Progenitor cell of endocrine pancreas (in vitro differentiated cells): ENCODE measurements at places on chromosomes 12 and 14.

- DNase-seq, result no peak
Measured at GRCh38 chr14:33271216-33271615, 332.5 kb downstream of the NPAS3 start.

GRCh38 chr14:69313176-69313575, 53.2 kb downstream of the GALNT16 start:
- no peak for DNase-seq

DNA sequence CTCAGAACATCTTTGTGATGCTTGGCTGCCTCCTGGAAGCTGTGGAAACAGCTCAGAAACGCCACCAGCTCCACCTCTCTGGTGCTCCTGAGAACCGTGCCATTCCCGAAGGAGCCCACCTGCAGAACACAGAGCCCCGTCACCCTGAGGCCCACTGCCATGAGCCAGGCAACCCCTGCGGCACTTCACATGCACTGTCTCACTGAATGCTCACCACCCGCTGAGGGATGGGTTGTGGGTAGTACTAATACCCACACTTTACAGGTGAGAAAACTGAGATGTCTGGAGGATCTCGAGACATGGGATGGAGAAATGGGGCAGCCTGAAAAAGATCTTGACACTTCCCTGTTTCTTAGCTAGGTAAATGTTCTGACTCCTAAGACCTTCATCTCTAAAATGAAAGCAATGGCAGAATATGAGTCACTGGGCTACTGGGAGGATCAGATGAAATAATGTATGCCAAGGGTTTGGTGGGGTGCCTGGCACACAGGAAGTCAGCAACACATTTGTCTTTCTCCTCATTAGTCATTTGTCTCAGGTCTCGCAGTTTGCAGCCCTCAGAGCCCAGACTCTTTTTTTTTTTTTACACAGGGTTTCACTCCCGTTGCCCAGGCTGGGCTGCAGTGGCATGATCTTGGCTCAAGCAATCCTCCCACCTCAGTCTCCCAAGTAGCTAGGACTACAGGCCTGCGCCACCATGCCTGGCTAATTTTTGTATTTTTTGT, 5.3 kb downstream of the OASL start:
- no peak for DNase-seq

GRCh38 chr12:64706306-64706705, 52.9 kb downstream of the GNS start:
- DNase-seq, result no peak

DNA sequence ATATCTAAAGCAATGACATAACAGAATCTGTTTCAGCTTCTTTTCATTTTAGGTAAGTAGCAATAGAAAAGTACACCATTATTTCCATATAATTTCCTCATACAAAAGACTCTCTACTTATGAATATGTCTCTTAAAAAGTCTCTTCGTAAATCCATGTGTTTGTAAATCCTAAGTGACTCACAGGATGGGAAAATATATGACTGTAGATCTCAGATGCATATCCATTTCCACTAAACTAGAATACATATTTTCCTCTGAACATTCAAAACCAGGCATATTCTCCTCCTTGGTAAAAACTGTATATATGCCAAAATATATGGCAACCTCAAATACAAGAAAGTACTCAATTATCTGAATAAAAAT, 93.6 kb downstream of the TXNDC16 start:
- DNase-seq, result no peak

- DNase-seq, result peak; percentile 9
Measured at GRCh38 chr14:53153702-53154112, 584 bp upstream of the DDHD1 start.

DNA sequence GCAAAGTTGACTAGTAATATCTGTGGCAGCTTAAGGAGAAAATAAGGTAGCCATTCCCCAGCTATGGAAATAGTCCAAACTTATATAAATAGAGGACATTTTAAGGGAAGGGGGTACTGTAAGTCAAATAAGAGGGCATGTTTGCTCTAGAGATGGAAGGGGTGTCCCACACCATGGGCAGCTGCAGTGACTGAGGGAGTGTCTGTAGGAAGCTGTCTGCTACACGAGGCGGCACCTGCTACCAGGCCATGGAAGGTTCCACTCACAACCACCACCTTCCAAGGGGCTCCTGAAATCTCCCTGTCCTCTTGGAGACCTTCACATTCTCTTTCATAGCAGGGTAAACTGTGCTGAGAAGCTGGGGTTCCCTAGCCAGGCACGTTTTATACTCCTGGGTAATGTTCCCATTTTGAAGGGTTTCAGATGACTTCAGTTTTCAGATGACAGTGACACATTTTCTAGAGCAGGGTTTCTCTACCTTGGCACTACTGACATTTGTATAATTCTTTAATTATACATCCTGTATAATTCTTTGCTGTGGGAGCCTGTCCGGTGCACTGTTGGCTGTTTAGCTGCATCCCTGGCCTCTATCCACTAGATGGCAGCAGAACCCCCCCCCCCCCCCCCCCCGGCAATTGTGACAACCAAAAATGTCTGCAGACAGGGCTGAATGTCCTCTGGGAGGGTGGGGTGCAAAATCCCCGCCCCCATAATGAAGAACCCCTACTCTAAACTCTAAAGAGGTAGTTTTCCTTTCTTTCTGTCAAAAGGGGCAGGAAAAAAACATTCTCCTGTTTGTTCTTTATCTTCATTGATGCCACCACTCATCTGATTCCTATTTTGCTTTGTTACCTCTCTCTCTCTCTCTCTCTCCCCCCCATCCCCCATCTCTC, 11.6 kb upstream of the SMCO2 start:
- DNase-seq, result no peak

DNA sequence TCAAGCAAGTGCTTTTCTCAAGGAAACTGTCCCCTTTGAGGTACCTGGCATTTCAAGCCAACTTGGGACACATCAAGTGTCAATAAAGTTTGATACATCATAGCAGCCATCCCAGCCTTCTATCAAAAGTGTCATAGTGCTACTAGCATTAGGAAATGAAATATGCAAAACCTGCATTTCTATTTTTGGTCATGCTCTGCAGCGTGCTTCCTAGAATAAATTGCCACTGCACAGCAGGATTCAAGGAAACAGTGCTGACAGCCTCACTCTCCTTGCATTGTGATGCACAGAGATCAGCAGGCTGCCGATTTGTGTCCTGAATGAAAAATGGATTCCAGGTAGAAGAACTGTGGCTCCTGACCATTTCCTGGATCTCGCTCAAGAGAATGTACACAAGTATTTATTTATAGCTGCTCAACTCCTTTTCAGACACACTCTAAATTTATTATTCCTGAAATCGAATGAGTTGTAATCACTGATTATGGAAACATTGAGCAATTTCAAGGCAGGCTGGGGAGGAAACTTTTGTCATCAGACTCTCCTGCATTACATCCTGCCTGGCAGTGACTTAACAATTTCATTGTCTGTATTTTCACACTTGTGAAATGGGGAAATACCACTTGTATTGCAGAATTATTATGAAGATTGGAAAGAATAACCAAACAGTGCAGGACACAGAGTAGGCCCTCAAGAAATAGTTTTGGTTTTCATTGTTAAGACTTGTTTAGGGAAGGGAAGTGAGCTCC, 120.9 kb downstream of the SLC38A6 start:
- no peak for DNase-seq

DNA sequence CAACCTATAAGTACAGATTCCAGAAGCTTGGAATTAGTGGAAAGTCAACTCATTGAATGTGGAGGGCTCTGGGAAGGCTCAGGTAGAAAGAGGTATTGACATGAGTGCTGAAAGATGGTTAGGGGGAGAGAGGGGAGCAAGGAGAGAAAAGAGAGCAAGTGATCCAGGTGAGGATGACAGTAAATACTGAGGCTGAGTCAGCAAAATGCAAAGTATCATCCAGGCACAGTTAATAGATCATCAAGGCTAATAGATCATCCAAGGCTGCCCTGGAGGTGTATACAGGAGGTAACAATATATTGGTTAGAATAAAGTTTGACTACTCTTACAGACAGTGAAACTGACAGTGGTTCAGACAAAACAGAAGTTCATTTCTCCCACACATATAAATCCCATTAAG, 100.5 kb downstream of the TBX5 start:
- no peak for DNase-seq

DNA sequence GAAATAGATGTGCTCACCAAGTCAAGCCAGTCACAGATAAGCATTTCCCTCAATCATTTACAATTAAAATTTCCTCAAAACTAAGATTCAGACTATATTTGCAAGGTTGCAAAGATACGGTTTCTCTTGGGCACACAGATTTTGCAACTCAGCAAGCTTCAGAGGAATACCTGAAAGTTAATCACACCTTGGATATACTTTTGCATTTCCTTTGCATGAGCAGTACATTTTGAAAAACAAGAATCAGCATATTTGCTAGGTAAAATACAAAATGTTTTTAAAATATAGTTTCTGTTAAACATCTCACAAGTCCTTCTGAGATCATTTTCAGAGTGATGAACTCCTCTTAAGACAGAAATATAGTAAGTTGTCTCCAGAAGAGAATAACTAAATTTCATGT, 336.9 kb downstream of the DUSP6 start:
- no peak for DNase-seq

DNA sequence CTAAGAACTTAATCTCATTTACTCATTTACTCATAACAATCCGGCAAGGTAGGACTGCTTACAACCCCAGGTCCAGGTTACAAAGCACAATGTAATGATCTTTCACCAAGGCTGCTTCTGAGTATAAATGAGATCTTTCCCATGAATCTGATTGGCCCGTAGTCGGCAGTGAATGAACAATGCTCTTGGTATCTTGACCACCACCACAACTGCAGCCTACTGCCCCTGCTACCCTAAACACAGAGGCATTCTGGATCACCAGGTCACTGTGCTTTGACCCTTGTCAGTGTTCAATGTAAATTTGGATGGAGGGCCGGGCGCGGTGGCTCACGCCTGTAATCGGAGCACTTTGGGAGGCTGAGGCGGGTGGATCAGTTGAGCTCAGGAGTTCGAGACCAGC, 15.9 kb downstream of the FAM181A start:
- DNase-seq, result no peak

DNA sequence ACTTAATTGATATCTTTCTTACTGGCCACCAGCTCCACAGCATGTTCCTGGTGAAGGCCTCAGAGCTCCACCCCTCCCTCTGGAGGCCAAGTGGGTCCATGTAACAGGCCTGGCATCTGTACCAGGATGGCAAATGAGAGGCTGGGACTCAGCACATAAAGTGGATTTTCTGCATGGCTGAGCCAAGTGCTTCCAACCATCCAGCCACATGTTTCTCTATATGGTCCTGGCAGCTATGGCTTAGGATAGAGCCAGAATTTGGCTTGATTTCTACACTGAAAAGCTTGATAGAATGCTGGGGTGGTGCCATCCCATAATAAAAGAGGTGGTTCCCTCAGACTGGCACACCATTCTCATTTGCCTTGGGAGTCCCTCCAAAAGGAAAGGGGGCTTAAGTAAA, 94.1 kb downstream of the PAX9 start:
- DNase-seq, result no peak

DNA sequence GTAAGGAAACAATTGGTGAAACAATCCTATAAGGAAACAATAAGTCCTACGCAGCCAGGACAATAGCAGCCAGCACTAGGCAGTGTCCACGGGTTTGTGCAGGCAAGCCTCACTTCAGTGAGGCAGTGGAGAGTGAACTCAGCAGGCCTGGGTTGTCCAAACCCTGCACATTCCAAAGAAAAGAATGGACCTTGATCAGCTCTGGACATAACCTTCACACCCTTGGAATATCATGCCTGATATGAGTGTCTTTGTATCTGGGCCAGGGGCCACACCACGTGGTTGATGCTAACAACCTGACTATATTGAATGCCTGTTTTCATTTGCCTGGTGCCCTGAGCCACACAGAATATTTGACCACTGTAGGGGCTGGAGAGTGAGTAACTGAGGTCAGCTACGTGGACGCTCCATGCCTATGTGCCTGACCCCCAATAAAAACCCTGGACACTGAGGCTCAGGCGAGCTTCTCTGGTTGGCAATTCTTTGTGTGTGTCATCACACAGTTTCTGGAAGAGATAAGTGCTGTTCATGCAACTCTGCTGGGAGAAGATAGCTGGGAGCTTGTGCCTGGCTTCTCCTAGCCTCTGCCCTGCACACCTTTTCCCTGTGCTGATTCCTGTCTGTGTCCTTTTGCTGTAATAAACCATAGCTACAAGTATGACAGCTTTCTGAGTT, 81.4 kb upstream of the NCOR2 start:
- no peak for DNase-seq

DNA sequence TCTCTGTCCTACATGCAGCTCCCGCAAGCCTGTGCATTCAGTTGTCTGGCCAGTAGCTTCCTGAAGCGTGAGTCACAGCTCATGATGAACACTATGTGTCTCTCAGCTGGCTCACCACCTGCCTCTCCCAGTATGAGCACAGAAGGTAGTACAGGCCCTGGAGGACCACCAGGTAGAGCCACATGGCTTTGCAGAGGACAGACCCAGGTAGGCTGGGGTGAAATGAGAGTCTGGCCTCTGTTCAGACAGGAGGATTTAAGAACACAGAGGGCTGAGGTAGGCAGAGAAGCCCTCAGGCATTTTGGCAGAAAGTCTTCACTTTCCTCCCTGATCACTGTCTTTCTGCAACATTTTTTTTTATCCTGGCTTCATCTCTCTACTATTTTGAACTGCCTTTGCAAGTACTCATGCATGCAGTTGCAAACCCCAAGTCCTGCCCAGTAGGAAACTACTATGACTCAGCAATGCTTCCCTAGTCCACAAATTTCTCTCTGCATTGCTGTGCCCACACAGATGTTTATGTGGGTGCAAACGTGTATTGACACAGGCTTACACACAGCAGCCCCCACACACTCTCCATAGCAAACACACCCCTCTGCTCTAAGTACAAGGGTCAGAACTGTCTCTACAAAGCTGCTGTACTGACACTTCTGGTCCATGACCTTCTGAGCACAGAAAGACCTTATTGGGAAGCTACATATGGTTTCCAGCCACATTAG, 7.2 kb upstream of the SDR9C7 start:
- DNase-seq, result no peak

- peak; percentile 76 for DNase-seq
Measured at GRCh38 chr12:31117203-31118011, 43.7 kb downstream of the DDX11 start.

- no peak for DNase-seq
Measured at GRCh38 chr12:113726254-113726819, 239.8 kb downstream of the RBM19 start.

GRCh38 chr12:4866299-4866698, 43.4 kb upstream of the KCNA1 start:
- no peak for DNase-seq

DNA sequence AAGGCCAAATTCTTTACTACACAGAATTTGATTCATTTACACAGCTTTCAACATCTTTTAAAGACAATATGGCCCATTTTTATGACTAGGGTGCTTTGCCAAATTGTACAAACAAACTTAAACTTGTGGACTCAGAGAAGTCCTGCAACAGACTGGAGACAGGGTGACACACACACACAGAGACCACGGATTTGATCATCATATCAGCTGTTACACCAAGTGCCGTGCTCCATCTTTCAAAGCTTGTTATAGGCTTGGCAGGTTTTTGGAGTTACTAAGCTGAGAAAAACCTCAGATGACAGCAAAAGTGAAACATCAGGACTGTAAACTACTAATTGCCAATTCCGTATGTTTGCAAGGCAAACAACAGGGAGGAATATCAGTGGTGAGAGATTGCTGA, 811.7 kb downstream of the GALC start:
- DNase-seq, result no peak

GRCh38 chr12:39402922-39403321, 40.0 kb downstream of the KIF21A start:
- no peak for DNase-seq

- DNase-seq, result no peak
Measured at GRCh38 chr12:58415716-58416115, 474.3 kb downstream of the ATP23 start.
